ENCODE measurements at places on chromosomes 16 and 17. TPM values are rescaled to one million over a fixed set of nuclear protein-coding genes. Genes with fewer than 3 reads are reported as not detected.
A peak's percentile ranks its signal among the peaks of the same experiment; 100 is the strongest.

- no peaks in the 10 kb centered on the region for H3K4me1 ChIP-seq
- H3K27ac ChIP-seq = no peak overlapping the region
- peak; percentile 21 for DNase-seq
- H3K27me3 ChIP-seq = no peaks in the 10 kb centered on the region
Measured at GRCh38 chr17:6507535-6507934, 48.8 kb downstream of the PITPNM3 start.

DNA sequence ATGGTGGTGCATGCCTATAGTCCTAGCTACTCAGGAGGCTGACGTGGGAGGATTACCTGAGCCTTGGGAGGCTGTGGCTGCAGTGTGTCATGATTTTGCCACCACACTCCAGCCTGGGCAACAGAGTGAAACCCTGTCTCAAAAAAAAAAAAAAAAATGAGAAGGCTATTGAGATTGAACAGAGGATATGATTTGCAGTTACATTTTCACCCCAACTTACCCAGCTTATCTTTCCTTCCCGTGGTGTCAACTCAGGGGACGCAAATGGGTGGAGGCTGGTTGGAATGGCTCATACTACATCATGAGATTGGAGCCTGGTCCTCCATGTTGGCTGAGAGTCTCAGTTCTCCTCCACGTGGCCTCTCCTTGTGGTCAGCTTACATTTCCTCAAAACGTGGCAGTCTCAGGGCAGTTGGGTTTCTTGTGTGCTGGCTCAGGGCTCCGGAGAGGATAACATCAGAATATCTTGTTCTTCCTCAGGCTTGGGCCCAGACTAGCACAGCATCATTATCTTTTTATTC lies 17.2 kb upstream of the NSMCE1 start:
- no peak overlapping the region for H3K27ac ChIP-seq
- no peaks in the 10 kb centered on the region for H3K27me3 ChIP-seq
- no peaks in the 10 kb centered on the region for H3K36me3 ChIP-seq
- DNase-seq = no peak

DNA sequence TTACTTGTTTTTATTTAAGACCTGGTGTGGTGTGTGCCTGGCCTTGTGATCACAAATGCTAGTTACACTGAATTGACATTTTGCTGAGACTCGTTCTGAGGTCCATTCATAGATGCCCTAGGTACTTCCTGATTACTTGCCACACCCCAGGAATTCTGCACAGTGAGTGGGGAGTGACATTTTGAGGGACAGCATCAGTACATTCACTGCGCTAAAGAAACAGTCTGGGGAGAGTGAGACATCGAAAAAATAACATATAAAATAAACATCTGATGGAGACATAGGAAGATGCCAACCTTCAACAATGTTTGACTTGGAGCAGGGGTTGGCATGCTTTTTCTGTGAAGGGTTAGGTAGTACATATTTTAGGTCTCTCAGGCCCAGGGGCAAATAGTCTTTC lies 30.4 kb downstream of the ABCC1 start:
- no peaks in the 10 kb centered on the region for H3K27me3 ChIP-seq
- H3K27ac ChIP-seq = no peak overlapping the region
- peaks cover 18% of the 10 kb centered on the region for H3K36me3 ChIP-seq
- no peaks in the 10 kb centered on the region for H3K4me1 ChIP-seq
- H3K4me3 ChIP-seq = peak overlapping the region; percentile 28

GRCh38 chr16:75012380-75013081 lies 13.7 kb downstream of the ZNRF1 start:
- no peak for DNase-seq
- H3K36me3 ChIP-seq = no peaks in the 10 kb centered on the region
- H3K4me1 ChIP-seq = no peaks in the 10 kb centered on the region
- no peak overlapping the region for H3K27ac ChIP-seq

GRCh38 chr17:75265614-75266315 lies 4.1 kb downstream of the MRPS7 start:
- no peak overlapping the region for H3K4me3 ChIP-seq
- peaks cover 6% of the 10 kb centered on the region for H3K4me1 ChIP-seq
- H3K27ac ChIP-seq = no peak overlapping the region
- peaks cover 40% of the 10 kb centered on the region for H3K36me3 ChIP-seq

GRCh38 chr17:60640503-60640902 lies 37.1 kb upstream of the BCAS3 start:
- peaks cover 35% of the 10 kb centered on the region for H3K36me3 ChIP-seq
- H3K27me3 ChIP-seq = no peaks in the 10 kb centered on the region
- no peak overlapping the region for H3K27ac ChIP-seq
- no peak for DNase-seq

DNA sequence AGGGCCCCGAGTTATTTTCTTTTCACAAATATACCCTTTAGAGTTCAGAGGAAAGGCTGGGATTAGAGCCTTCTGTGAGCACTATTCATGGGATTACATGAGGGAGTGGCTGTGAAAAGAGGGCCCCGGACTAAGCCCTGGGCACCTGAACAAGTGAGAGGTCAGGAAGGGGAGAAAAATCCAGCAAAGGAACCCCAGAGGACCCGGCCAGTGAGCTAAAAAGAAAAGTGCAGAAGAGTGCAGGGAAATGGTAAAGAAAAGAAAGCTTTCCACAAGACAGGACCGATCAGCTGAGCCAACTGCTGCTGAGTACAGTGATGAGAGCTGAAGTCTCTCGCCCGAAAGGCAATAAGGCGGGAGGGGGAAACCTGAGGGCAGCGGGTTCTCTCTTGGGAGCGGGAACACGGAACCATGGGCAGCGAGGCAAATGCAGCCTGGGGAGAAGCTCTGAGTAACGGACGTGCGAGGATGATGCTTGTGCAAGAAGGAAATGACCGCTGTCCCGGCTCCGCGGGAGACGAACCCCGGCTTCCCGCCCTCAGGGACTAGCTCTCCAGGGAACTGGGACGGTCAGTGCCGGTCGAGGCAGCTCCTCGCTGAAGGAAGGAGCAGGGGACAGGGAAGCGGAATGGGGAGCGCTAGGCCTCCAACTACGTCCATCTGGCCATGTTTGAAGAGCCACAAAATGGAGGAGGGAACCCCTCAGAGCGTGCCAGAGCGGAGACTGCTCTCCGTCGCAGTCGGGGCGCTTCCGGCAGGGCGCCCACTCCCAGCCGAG lies 665 bp upstream of the ALDH3A2 start:
- H3K27ac ChIP-seq = peak overlapping the region; percentile 33
- peak overlapping the region; percentile 99 for H3K4me3 ChIP-seq
- peak; percentile 92 for DNase-seq
- peaks cover 4% of the 10 kb centered on the region for H3K4me1 ChIP-seq
- H3K27me3 ChIP-seq = no peaks in the 10 kb centered on the region
- H3K36me3 ChIP-seq = peaks cover 12% of the 10 kb centered on the region

DNA sequence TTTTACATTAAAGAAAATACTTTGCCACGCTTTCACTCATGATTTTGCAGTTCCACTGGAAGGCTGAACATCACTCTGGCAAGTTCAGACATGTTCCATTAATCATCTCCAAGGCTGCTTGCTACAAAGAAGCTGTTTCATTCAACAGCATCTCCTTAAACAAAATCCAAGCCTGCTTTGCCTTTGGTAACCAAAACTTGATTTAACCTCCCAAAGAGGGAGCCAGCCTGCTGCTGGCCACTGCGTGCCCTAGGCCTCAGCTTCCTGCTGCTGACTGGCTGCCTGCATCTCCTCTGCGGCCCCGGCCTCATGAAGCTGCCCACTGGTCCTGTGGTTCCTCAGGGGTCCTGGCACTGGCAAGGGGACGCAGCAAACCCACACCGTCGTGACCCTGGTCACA lies 31.8 kb downstream of the ANKRD11 start:
- no peaks in the 10 kb centered on the region for H3K4me1 ChIP-seq
- H3K27ac ChIP-seq = peak overlapping the region; percentile 58
- H3K4me3 ChIP-seq = no peak overlapping the region
- no peaks in the 10 kb centered on the region for H3K27me3 ChIP-seq
- no peak for DNase-seq
- H3K36me3 ChIP-seq = peaks cover 25% of the 10 kb centered on the region

NACA2 gene
- not detected for total RNA-seq

TBC1D3E gene
- not detected for total RNA-seq
